ENCODE measurements at places on chromosomes 1 and 21. TPM values are rescaled to one million over a fixed set of nuclear protein-coding genes. Genes with fewer than 3 reads are reported as not detected.

DNA sequence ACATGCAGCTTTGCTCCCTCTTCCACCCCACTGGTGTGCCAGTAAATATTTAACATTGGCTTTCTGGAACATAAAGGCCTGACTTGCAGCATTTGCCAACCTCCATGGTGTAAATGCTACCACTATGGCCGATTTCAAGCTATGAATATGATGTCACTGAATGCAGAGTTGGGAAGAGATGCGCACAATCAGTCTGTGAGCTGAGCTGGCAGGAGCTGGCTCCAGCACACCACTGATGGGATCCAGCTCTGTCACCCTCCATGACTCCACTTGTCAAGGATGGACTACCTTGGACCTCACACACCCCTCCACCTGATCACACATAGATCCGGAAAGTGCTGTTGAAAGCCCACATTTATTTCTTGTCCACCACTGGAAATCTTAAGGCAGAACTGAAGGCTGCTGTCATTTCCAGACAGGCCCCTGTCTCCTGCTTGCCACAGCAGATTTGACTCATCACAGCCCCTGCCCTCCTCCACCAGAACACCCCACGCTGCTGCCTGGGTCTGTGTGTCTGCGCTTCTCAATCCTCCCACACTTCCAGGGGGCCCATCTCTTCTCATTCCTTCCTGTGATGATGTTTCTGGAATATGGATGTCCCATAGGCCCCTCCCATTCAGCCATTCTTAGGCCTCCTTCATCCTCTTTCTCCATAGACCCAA, 82.2 kb upstream of the BCAR3 start:
- DNase-seq = no peak

DNA sequence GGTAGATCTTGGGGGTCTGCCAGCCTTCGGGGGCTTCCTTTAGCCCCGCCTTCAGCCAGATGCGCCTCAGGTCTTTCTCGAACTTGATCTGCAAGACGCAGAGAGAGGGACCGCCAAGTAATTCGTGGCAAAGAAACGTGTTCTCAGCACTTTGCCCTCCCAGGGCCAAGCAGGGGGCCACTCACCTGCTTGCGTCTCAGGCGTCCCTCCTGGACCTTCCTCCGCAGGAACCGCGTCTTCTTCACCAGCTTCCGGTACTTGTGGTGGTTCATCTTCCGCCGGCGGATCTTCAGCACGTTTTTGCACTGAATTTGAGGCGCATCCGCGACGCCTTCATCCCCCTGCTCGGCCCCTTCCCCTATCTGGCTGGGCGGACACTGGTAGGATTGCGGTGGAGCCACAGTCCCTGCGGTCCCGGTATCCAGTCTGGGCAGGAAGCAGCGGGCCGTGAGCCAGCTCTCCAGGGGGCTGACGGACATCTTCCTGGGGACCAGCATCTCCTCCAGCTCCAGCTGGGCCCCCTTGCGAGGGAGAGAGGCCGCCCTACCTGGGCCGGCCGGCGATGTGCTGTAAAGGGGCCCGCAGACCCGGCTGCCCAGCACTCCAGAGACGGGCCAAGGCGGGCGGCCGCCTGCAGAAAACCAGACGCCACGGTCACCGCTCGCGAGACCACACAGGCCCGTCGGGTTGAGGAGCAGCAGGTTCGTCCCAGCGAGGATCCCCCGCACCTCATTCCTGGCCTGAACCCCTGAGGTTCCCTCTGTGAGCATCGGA, 1.0 kb downstream of the AURKAIP1 start:
- DNase-seq = no peak

- DNase-seq = peak; percentile 55
These were observed 58.2 kb downstream of the ALPL start for GRCh38 chr1:21567241-21568005.

GRCh38 chr1:115651391-115651790, 9.6 kb downstream of the VANGL1 start:
- no peak for DNase-seq

GRCh38 chr1:119636491-119637089, 11.5 kb downstream of the ZNF697 start:
- DNase-seq = no peak

DNA sequence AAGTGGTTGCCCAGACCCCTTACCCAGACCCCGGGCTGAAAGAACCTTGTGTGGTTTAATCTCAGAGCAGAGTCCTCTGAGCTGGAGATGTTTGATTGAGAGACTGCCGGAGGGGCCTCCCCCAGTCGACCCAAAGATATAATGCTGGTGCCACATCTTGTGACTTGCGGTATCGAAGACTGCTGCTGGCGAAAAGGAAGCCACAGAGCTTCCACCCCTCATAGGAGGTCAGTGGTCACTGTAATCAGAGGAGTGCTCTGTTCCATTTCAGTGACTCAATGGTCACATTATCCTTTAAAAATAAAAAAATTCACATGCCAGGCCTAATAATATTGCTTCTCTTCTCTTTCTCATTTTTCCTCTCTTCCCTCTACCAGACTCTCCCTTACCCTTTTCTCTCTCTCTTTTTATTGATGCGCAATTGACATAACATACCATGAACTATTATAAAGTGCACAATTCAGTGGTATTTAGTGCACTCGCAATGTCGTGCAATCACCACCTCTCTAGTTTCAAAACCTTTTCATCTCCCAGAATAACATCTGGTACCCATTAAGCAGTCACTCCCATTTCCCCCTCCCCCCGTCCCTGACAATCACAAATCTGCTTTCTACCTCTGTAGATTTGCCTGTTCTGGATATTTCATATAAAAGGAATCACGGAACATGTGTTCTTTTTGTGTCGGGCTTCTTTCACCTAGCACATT, 52.6 kb upstream of the LYST start:
- DNase-seq = no peak

- DNase-seq = no peak
These were observed 37.1 kb downstream of the DDAH1 start for GRCh38 chr1:85427849-85428248.

DNA sequence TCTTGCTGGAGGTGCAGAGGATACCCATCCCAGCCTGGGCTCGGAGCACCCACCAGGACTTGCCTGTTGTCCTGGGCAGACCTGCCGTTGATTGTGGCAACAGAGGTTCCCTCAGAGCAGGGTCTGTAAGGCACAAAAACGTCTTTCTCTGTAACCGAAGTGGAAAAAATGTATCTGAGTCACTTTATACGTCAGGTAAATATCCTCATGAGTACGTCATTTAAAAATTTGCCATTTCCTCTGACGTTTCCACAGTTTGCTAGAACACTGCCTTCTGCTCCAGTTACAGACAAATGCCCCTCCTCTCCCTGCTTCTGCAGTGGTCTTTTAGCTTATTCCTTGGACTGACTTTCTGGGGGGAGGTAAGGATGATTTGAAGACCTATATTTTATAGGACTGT, 326.8 kb downstream of the HHAT start:
- no peak for DNase-seq

DNA sequence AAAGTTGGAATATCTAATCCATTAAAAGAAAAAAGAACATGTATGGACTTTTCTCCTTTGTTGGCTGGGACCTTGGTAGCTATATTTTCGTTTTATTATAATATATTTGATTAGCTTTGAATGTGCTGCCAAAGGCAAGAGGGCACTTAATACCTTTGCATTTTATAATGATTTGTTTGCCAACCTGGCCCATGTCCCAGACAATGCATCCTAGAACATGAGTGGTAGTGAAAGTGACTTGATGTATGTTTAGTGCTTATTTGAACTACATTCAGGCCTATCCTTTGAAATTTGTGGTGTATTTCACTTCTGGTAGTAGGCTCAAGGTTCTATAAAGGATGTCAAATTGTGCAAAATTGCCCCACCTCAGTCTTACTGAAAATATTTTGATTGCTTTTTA, 25.9 kb downstream of the CACHD1 start:
- DNase-seq = no peak

- no peak for DNase-seq
These were observed 35.6 kb upstream of the ERG start for GRCh38 chr21:38533887-38534286.

- no peak for DNase-seq
These were observed 99.0 kb upstream of the HNRNPU start for GRCh38 chr1:244963231-244963826.

DNA sequence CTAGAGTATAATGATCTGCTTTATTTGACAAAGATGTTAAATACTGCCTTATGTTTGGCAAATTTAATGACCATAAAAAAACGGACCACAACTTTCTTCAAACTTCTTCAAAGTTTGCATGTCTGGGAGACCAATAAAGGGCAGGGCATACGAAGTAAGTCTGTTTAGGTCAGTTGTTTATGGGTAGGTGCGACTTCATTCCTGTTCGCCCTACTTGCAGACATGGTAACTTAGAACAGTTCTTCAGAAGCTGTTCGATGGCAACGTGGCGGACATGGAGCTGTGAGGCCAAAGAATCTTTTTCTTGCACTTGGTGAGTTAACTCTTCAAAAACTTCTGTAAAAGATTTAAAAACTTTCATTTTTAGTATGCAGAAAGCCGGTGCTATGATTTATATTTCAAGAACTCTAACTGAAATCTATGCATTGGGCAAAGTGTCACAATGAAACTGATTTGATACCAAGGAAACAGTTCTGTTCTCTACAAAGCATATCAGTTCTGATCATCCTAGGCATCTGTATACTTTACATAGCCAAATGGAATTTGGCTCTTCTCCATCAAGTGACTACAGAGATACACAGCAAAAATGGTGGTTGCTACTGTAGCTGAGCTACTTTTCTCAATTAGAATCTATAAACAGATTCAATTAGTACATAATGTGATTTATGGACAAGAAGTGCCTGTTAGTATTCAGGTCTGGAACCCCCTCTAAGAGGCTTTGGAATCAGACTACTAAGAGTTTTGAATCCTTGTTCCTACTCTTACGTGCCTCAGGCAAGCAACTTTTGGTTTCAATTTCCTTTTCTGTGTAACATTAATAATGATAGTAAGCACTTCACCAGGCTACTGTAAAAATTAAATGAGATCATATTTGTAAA, 25.7 kb downstream of the C21orf91 start:
- peak; percentile 11 for DNase-seq

DNA sequence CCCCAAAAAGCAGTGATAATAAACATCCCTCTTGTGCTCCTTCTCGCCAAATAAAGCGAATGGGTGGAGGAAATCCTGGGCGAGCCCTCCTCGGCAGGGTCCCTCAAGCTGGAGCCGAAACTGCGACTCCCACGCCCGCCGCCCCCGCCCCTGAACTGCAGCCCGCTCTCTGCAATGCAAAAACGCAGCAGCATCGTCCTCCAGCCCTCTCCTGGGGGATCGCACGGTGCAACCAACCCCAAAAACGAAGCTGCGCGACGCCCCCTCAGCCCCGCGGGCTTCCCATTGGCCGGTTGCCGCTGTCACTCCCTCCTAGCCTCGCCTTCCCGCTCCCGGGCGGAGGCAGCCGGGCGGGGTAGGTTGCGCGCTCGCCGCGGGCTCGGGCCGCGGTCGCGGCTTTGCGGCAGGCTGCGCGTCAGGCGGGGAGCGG, at the start of gene TMCC2:
TMCC2 (plus strand) TSS at position 363 of the 430 bp plus-strand sequence. CDS start 619 bp downstream, outside the sequence.
- DNase-seq = peak; percentile 66

GRCh38 chr1:43537423-43538142, 6.9 kb downstream of the PTPRF start:
- no peak for DNase-seq

The ARV1 gene
- polyA plus RNA-seq = 37.2 TPM

The NHLH1 gene
- 0.19 TPM for polyA plus RNA-seq
